ENCODE measurements at places on chromosomes 4 and X.

DNA sequence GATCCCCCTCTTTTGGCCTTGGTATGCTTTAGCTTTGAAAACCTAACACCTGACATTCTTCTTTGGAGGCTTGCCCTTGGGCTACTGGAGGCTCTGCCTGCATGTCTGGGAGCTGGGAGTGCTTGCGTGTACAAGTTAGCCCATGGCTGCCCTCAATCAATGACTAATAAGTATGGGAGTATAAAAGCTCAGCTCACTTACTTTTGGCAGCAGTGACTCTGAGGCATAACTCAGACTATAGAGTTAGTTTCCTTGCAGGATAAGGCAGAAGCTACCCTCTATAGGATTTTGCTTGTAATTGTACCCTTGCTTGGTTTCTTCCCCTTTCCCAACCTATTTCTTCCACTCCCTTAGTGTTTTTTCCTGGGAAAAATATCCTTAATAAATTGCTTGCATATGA is 247.9 kb downstream of the PPP1R2C start:
- no peak for DNase-seq

GRCh38 chr4:99863804-99864203 is 30.4 kb downstream of the LAMTOR3 start:
- no peak for DNase-seq

DNA sequence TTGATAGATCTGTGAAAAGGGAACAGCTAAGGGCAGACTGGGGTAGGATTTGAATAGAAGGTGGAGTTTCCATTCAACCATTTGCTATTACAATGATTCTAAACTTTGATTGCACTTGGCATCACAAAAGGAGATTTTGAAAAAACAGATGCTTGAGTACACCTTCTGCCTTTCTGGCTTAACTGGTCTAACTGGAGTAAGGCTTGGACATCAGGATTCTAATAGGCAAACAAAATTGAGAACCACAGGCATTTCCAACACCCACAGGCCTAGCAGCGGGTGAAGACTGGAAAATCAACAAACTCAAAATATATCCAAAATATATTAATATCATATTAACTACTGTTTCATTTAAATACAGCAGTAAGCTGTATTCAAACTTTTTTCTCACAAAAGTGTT is 1.9 kb upstream of the VEGFC start:
- DNase-seq = no peak

- DNase-seq = no peak
These were observed 48.7 kb downstream of the HDX start for GRCh38 chrX:84453351-84454246.

DNA sequence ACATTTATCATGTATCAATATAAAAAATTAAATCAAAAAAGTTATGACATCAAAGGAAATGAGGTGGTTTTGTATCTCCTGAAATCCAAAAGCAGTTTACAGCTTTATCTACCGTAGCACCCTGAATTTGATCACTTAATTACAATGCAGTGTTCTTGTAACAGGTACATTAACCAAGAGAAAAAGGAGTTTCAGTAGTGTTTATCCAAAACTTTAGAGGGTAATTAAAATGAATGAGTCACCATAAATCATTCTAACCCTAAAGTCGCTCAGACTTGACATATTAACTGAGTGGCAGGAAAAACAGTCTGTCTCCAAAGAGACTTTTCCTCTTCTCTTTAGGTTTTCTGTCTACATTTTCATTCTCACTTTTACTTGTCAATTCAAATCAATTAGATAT is 907.6 kb upstream of the EPHA5 start:
- no peak for DNase-seq

DNA sequence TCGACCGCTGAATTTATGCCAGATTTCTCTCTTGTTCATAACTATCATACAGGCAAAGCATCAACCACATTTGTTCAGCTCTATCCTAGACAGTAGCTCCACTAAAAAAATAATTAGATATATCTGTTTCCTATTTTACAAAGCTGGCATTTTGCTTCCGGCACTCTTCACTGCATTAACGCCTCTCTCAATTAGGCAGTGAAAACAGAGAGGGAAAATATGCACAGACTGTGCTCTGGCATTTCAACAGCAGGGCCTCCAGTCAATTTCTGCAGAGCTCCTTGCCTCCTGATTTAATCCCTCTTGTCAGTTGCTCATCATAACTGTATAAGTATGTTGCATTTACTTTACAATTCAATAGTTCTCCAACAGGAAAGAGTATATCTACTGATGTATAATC is 666.9 kb upstream of the INTU start:
- no peak for DNase-seq

DNA sequence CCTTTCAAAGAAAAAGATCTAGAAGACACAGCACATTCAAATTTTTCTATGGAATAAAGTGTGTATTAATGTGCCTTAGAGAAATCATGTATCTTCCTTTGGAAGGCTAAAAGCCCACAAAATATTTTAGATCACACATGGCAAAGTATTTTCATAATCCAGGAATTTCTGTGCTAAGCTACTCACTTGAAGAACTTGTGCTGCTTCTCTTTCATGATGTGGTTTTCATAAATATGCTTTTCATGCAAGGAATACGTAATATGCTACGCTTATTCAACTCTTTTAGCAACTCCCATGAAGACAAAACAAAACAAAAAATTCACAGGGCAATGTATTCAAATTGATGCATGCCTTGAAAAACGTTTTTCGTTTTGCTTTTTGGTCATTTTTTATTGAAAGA is 125.6 kb downstream of the ARHGAP24 start:
- no peak for DNase-seq

DNA sequence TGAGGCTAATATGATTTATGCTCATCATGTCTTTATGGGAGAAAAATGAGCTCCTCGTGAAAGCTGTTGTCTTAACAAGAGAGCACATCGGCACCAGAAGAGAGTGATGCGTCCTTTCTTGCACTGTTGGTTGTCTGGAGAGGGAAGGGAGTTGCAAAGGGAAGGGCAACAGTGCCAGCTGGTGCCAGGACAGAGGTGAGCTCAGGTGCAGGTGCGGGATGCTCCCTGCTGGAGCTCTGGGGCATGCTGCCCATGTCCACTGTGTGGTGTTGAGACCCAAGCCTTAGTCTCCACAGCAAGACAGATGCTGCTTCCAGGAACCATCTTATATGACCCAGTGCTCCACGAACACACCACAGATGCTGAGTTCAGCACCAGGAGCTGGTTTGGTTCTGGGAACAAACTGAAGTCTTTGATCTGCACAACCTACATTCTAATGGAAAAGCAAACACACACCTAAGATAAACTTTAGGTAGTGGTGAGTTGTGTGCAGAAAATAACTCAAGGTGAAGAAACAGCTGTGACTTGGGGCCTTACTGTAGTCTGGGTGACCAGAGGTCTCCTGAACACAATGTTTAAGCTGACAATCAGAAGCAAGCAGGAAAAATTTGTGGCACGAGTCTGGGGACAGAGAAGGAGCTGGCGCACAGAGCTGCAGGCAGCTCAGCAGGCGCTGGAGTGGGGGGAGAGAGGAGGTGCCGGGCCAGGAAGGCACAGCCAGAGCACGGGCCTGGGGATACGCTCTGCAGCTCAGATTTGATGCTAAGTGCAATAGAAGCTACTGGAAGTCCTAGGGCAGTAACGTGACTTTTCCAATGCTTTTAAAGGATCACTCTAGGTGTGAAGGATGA is 73.2 kb downstream of the HAUS3 start:
- no peak for DNase-seq

DNA sequence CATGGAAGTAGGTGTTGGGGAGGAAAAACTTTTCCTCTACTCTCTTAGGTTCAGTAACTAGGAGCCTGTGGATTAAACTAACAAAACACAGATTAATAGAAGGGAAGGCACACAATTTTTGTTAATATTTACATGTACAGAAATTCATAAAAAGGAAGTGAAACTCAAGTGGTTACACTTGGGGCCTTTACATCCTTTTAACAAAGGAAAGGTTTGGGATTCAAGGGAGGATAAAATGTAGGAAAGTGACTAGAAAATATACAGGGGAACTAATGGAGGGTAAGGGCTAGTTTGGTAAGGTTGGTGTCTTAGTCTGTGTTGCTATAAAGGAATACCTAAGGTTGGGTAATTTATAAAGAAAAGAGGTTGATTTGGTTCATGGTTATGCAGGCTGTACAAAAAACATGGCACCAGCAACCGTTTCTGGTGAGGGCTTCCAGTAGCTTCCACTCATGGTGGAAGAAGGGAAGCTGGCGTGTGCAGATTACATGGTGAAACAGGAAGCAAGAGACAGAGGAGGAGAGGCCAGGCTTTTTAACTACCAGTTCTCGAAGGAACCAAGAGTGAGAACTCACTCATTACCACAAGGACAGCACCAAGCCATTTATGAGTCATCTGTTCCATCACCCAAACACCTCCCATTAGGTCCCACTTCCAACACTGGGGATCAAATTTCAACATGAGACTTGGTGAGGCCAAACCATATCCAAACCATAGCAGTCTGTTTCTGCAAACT is 124.4 kb downstream of the CHRDL1 start:
- DNase-seq = no peak

- DNase-seq = no peak
These were observed 54.0 kb upstream of the BOD1L1 start for GRCh38 chr4:13681570-13681969.

DNA sequence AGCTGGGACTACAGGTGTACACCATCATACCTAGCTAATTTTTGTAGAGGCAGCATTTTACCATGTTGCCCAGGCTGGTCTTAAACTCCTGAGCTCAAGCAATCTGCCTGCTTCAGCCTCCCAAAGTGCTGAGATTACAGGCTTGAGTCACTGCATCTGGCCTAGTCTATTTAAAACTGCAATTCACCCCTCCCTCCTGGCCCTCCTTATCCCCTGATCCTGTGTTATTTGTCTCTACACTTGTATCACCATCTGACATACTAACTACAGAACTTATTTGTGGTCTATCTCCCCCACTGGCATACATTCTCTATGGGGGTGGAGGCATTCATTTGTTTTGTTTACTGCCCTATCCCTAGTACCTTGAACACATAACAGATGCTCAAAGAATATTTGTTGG is 23.7 kb downstream of the CC2D2A start:
- no peak for DNase-seq

DNA sequence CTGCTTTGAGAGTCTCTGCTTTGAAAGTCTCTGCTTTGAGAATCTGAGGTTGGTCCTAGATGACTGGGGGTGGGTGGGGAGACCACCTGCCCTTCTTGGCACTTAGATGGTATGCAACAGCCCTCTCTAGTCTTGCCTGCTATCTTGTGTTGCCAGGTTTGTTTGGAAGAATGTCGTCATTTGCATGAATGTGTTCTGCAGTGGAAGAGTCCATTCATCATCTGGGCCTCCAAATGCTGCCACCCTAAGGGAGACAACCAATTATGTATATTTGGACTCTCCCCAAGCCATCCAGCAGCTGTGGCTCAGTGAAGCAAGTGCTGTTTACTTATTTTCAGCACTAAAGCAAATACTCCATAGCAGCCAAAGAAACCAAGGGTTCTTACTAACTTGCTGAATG is 44.6 kb upstream of the TRPC5OS start:
- DNase-seq = no peak

DNA sequence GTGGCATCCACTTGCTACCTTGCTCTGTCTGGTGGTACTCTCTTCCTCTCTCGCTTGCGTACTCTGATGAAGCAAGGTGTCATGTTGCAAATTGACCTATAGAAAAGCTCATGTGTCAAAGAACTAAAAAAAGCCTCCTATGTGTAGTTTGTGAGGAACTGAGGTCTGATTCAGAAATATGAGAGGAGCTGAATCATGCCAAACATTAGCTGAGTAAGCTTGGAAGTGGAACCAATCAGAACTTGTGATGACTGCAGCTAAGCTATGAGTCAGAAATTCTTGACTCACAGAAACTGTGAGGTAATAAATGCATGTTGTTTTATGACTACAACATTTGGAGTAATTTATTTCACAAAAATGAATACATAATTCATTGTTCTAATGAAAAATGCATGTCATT is 2138.8 kb downstream of the PCDH7 start:
- no peak for DNase-seq

DNA sequence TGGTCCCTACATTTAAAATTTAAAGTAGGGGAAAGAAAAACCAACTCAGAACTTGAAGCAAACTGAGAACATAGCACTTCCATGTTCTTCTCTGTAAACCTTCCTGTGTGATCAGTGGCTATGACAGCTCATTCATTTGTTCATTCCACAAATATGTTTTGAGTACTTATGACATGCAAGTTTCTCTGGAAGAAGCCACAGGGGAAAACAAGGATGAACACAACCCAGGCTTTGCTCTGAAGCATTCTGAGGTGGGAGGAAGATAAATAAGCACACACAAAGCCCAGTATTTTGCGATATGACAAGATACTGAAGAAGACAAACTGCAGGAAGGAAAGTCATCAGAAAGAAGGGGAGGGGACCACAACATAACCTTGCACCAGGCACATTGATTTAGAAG is 96.4 kb downstream of the CHIC2 start:
- DNase-seq = no peak

DNA sequence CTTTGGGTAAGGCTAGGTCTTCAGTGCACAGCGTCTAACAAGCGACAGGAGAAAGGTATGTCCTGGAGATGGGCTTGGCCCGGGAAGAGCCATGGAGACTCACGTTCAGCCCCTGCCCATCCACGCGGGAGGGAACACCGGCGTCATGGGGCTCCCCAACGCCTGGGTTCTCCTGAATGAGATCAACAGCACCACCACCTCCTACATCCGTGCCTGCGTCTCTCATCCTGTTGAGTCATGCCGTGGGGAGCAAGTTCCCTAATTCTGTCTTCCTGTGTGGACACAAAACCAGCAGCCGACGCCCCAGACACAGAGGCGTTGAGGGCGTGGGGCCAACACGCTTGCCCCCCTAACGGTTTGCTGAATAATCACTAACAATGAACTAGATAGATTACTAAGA is 20.1 kb upstream of the IL3RA start:
- DNase-seq = no peak

GRCh38 chr4:124203613-124204238 is 508.8 kb downstream of the ANKRD50 start:
- no peak for DNase-seq

- no peak for DNase-seq
These were observed 231.1 kb upstream of the CENPE start for GRCh38 chr4:103429283-103429682.

- DNase-seq = no peak
These were observed 76.7 kb downstream of the SCD5 start for GRCh38 chr4:82721819-82722423.

DNA sequence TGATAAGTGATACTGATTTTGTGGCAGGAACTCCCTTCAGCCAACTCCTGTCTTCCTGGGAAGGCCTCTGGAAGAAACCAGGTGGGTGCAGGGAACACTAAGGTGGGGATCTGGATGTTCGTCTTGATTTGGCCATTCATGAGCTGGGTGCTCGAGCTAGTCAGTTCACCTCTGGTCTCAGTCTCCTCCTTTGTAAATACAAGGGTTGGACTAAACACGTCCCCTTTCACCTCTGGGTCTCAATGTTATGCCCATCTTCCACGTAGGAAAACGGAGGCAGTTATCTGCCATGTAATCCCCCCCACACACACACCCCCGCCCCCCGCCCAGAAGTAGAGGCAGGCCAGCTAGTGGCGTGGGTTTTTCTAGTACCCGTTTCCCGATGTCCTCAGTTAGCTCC is 4.1 kb upstream of the RS1 start:
- no peak for DNase-seq
